LHCN-M2 (cell line): ENCODE measurements at places on chromosomes 16 and 17.

- DNase-seq: peak; percentile 84
Observed at GRCh38 chr16:66845791-66846221, 1.6 kb downstream of the CA7 start.

- DNase-seq: no peak
Observed at GRCh38 chr17:53344778-53345177, 477.9 kb upstream of the KIF2B start.

DNA sequence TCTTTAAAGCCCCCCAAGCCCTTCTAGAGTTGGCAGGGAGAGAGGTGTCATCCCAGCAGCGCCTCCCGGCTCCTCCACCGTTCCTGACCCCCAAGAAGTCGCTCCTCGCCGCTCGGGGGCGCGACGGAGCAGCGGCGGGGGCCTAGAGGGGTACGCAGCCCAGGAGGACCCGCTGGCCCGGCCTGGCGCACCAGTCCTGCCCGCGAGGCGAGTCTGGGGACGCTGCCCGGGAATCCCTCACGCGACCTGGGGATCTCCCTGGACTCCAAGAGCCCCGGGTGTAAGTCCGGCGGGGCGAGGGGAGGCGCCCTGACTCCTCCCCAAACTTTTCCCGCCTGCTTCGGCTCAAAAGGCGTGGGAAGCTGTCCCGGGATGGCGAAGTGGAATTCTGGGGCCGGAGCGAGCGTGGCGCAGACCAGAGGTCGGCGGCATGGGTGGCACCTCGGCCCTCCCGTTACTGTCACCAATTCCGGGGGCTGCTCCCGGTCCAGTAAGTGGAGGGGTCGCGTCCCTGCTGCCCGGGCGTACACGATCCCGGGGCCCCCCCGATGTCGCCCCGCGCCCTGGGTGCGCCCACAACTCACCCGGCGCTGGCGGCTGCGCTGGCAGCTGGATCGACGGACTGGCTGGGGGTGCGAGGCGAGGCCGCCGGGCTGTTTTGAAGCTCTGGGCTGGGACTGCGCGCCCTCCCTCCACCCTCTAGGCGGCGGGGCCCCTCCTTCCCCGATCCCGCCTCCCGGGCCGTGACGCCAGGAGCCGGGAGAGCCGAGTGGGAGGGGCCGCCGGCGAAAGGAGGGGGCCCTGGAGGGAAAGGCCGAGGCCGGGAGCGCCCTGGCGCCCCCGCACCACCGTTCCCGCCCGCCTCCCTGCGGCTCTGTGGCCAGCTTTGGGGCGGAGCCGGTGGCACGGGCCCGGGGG is at the start of gene EMP2:
EMP2 (minus strand) TSS at position 634 of the 918 bp plus-strand sequence. CDS start 32,981 bp downstream, outside the sequence.
- peak; percentile 76 for DNase-seq

DNA sequence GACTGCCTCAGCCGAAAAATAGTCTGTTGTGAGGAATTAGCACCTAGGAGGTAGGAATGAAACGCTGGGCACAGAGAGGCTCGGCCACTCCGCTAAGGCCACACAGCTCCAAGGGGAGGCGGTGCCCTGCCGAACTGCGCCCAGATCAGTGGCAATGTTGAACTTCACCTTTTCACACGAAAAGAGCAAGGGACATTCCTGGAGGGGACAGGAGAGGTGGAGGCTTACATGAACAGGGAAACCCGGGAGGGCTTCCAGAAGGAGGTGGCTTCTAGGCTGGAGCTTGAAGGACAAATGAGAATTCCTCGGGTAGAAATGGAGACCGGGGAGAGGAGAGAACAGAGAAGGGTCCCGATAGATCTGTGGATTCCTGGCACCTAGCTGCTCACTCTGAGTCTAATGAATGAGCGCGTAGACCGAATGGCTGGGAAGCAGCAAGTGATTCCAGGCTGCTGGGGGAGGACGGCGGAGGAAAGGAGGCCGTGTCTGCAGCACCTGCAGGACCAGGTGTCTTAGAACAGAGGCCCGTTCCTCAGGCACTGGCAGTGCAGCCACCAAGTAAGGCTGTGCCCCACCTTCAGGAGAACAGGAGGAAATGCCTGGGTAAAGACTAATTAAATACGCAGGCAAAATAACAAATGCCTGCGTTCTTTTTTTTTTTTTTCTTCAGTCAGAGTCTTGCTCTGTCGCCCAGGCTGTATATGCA is 722 bp upstream of the SLC38A10 start:
- DNase-seq: peak; percentile 15

GRCh38 chr16:68009157-68009735 is 6.5 kb downstream of the DPEP2NB start:
- DNase-seq: no peak

DNA sequence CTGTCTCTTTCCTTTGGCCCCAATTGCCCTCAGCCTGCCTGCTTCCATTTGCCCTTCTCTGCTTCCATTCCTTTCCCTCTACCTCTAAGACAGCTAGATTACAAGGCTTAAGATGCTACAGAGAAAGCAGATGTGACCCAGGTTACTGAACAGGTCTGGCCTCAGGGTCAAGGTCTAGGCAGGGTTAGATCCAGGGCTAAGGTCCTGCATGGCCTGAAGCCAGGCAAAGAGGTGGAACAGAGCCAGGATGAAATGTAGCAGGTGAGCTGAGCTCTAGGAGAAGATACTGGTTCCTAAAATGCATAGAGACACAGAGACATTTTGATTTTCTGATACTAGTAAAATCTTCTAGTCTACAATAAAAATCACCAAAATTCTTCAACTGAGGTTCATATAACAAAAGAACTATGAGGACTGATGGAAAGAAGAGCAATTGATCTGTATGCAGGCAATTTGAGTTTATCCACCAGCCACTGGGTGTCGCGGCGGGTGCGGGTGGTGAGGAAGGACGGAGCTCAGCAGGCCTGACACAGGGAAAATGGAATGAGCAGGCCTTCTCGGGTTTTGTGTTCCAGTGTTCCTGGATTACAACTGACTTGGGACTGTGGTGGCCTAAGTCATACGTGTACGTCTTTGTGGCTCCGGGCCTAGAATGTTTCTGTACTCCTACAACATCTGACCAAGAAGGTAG is 95.9 kb downstream of the MYH10 start:
- no peak for DNase-seq

DNA sequence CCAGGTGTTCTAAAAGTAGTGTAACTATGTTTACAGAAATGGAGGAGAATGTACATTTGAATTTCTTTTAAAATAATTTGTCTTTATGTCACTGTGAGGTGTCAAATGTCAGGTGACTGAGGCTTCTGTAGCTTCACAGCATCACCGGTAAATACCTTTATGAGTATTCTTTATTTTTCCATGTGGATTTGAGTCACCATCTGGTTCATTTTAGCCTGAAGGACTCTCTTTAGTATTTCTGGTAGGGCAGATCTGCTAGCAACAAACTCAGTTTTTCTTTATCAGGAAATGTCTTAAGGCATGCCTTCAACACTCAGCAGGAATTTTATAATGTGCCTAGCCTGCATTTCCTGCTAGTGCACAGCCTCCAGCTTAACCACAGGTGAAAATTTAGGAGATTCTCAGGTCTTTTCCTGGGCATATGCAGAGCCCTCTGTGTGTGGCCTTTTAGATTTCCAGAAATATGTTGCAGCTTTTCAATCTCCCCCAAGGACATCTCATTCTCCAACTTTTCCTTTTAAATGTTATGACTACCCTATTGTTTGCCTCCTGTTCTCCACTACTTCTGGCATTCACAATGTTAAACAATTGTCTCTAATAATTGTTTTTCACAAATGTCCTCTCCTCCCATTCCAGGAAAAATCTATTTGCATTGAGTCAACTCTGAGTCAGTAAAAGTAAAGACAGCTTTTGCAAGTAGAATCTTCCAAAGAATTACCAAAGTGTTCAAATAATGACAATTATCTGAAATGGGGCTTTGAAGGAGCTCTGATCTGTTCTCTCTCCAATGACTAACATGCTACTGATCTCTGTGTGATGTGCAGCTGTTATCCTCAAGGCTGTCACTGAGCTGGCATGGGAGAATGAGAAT is 239.4 kb upstream of the CPHXL start:
- DNase-seq: peak; percentile 82

DNA sequence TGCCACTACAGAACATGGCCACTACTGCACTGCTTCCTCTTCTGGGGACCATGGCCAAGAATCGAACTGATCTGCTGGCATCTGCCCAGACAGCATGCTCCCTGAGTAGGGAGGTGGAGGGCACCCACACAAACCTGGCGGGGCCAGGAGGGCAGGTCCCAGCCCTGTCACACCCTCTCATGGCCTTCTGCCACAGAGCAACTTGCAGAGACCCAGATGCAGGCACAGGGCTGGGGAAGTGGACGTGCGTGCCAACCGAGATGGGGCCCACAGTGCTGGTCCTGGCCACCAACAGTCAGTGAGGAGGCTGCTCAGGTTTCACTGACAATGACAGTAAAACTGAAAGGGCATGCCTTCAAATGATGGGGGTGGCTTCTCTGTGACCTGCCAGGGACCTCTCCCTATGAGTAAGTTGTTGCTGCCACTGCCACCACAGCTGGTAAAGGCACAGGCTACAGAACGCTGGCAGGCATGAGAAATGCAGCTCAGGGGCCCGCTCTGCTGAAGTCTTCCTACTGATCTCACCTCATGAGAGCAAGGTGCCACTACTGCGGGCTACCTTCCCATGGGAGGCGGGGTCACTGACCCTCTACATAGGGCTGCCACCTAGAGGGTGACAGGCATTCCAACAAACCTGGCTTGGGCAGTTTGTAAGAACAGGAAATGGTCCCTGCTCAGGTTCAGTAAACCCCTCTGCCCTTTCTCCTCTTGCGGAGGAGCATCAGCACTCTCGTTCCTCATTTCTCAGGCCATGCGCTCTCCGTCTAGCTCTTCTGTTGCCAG is 15.5 kb downstream of the HIC1 start:
- no peak for DNase-seq
